Tibial nerve (tissue), 4 donors: ENCODE measurements at places on chromosomes 5 and 9. TPM values are rescaled to one million over a fixed set of nuclear protein-coding genes. Genes with fewer than 3 reads are reported as not detected.

The FGF10 gene
- total RNA-seq, result 9.2 TPM

The PLPP7 gene
- 14.4 TPM for total RNA-seq

The GPR150 gene
- 2.3 TPM for total RNA-seq

GRCh38 chr9:7534211-7534935 is 265.2 kb downstream of the DMAC1 start:
- no peak overlapping the region for H3K4me3 ChIP-seq
- H3K27ac ChIP-seq, result no peak overlapping the region
- DNase-seq, result no peak
- H3K27me3 ChIP-seq, result no peaks in the 10 kb centered on the region
- no peaks in the 10 kb centered on the region for H3K36me3 ChIP-seq
- no peaks in the 10 kb centered on the region for H3K4me1 ChIP-seq

DNA sequence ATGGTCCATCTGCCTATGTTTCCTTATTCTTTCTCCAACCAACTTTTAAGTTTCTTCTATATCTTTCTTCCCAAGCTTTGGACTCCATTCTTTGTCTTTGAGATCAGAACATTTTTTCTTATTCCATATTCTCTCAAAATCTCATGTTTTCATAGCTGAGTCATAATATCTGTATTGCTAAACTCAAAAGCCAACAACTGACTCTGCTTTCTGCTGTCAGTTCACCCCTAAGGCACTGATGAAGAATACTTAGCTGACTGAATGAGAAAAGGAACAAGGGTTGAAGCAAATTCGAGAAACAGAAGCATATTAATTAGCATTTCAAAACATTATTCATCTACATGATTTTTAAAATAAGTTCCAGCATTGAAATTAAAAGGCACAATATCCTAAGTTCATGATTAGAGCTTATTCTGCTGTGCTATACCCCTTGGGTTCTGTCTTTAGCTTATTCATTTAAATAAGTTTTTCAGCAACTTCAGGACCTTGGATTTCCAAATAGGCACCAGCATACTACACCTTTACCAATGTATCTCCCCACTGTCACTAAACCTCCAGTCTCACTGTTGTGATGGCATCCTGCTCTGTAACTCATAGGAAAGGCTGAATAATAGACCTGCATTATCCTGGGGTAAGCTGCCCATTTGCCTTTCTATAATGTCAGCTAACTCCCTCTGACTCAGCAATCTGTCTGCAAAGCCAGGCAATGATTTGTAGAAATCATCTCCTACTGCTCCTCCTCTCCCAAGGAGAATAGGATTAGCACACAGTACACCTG is 49.9 kb upstream of the C5orf46 start:
- H3K36me3 ChIP-seq, result no peaks in the 10 kb centered on the region
- H3K4me3 ChIP-seq, result no peak overlapping the region
- no peaks in the 10 kb centered on the region for H3K4me1 ChIP-seq
- no peak for DNase-seq

DNA sequence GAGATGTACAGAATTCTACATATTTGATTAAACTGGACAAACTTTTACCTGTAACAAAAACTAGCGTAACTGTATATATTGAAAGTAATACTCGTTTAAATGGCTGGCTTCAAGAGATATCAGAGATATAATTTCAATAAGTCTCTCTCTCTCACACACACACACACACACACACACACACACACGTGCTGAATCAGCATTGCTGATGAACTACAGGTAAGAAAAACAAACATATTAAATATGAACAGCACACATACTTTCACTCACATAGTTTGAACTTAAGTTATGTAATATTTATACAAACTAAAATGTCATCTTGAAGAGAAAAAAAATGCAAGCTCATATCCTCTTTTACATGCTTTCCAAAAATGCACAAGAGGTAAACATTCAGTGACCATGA is 145.4 kb downstream of the BNC2 start:
- H3K27me3 ChIP-seq, result no peaks in the 10 kb centered on the region
- H3K4me1 ChIP-seq, result peaks cover 6% of the 10 kb centered on the region
- peak overlapping the region; percentile 94 for H3K27ac ChIP-seq

DNA sequence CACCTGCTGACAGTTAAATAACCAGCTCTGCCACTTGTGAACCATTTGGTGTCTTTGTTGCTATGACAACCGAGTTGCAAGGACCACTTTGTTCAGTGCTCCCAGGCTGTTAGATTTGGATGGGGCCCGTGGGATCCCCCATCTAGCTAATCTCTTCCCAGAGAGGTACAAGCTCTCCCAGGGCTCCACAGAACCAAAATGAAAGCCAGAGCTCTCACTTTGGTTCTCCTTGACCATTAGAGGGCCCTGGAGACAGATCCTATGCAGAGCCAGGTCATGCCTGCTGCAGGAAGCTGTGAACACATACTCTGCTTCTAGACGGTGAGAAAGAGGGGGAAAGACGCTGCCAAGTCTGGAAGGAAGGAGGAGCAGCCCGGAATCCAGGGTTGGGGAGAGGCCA is 224.6 kb downstream of the GABBR2 start:
- H3K27ac ChIP-seq, result no peak overlapping the region
- H3K27me3 ChIP-seq, result no peaks in the 10 kb centered on the region
- H3K4me1 ChIP-seq, result no peaks in the 10 kb centered on the region

GRCh38 chr5:5011151-5011550 is 129.0 kb upstream of the ADAMTS16 start:
- no peak overlapping the region for H3K4me3 ChIP-seq

- DNase-seq, result no peak
- no peaks in the 10 kb centered on the region for H3K4me1 ChIP-seq
- H3K4me3 ChIP-seq, result no peak overlapping the region
- no peak overlapping the region for H3K27ac ChIP-seq
- no peaks in the 10 kb centered on the region for H3K36me3 ChIP-seq
These were observed 224.1 kb upstream of the ISL1 start for GRCh38 chr5:51159164-51159563.

GRCh38 chr5:154351566-154351965 is 94.2 kb upstream of the SAP30L start:
- no peaks in the 10 kb centered on the region for H3K27me3 ChIP-seq
- H3K36me3 ChIP-seq, result no peaks in the 10 kb centered on the region
- H3K4me3 ChIP-seq, result no peak overlapping the region

- no peaks in the 10 kb centered on the region for H3K27me3 ChIP-seq
- H3K27ac ChIP-seq, result no peak overlapping the region
- DNase-seq, result no peak
- H3K4me3 ChIP-seq, result no peak overlapping the region
- H3K4me1 ChIP-seq, result no peaks in the 10 kb centered on the region
- no peaks in the 10 kb centered on the region for H3K36me3 ChIP-seq
These were observed 12.0 kb downstream of the PSD2 start for GRCh38 chr5:139807647-139808030.

DNA sequence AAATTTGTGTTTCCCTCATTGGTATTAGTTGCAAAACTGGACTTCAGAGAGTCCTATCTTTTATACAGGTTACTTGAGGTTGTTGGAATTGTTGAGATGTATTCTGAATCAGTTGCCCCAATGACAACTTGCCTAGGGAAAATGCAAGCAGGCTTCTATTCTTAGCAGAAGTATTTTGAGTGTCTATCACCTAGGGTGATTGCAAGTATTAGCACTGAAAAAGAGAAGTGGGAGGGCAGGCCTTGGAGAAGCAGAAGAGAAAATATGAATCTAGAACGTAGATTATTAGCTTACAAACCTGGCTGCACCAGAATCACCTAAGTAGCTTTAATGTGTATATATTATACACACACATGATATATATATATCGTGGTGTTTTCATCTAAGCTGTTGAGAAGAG is 43.2 kb downstream of the ADAMTS12 start:
- no peaks in the 10 kb centered on the region for H3K36me3 ChIP-seq
- H3K4me1 ChIP-seq, result no peaks in the 10 kb centered on the region
- no peak overlapping the region for H3K27ac ChIP-seq
- no peak for DNase-seq
- H3K4me3 ChIP-seq, result no peak overlapping the region

DNA sequence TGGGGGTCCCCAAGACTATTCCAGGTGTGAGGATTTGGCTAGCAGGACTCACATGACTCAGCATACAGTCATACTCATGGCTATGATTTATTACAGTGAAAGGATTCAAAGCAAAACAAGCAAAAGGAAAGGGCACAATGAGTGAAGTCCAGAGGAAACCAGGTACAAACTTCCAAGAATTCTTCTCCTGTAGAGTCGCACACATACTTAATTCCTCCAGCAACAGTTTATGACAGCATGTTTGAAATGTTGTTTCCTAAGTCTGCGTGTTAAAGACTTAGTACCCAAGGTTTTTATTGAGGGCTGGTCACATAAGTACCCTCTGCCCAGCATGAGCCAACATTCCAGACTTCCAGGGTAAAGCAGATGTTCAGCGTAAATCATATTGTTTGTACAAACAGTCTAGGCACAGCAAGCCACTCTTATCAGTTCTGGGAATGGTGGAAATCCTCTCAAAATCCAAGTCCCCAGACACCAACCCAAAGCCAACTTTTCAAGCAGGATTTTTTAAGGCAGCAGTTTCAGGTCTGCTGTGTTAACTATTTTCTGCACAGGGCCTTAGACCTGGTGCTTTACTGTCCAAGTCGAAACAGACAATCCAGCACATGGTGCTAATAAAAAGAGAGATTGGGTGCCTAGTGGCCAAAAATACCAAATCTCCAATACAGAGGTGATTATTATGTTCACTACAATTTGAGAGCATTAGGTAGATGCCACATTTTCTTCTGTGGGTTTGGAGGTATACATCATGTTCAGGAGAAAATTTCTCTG is 18.6 kb upstream of the RICTOR start:
- no peak for DNase-seq
- no peak overlapping the region for H3K4me3 ChIP-seq
- H3K4me1 ChIP-seq, result no peaks in the 10 kb centered on the region
- no peaks in the 10 kb centered on the region for H3K27me3 ChIP-seq
- no peaks in the 10 kb centered on the region for H3K36me3 ChIP-seq

- no peaks in the 10 kb centered on the region for H3K27me3 ChIP-seq
- no peaks in the 10 kb centered on the region for H3K36me3 ChIP-seq
- no peak for DNase-seq
- no peaks in the 10 kb centered on the region for H3K4me1 ChIP-seq
- H3K4me3 ChIP-seq, result no peak overlapping the region
- H3K27ac ChIP-seq, result no peak overlapping the region
These were observed 12.9 kb upstream of the MOB3B start for GRCh38 chr9:27542508-27542907.

DNA sequence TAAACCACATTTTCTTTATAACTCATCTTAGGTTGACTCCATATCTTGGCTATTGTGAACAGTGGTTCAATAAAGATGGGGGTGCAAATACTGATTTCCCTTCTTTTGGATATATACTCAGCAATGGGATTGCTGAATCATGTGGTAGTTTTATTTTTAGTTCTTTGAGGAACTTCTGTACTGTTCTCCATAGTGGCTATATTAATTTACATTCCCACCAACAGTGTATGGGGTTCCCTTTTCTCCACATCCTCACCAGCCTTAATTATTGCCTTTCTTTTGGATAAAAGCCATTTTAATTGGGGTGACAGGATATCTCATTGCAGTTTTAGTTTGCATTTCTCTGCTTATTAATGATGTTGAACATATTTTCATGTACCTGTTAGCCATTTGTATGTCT is 107.7 kb upstream of the EQTN start:
- H3K4me3 ChIP-seq, result no peak overlapping the region
- DNase-seq, result no peak
- peaks cover 5% of the 10 kb centered on the region for H3K4me1 ChIP-seq
- H3K27me3 ChIP-seq, result no peaks in the 10 kb centered on the region
- H3K36me3 ChIP-seq, result no peaks in the 10 kb centered on the region
- no peak overlapping the region for H3K27ac ChIP-seq

- no peak overlapping the region for H3K27ac ChIP-seq
- no peak for DNase-seq
- no peaks in the 10 kb centered on the region for H3K27me3 ChIP-seq
- peaks cover 6% of the 10 kb centered on the region for H3K36me3 ChIP-seq
These were observed 26.1 kb downstream of the PWWP2A start for GRCh38 chr5:160092960-160093707.

GRCh38 chr5:31855134-31856040 is 216.5 kb downstream of the PDZD2 start:
- no peaks in the 10 kb centered on the region for H3K4me1 ChIP-seq
- peak; percentile 46 for DNase-seq
- H3K27me3 ChIP-seq, result no peaks in the 10 kb centered on the region
- peak overlapping the region; percentile 77 for H3K4me3 ChIP-seq
- H3K27ac ChIP-seq, result peak overlapping the region; percentile 92
- no peaks in the 10 kb centered on the region for H3K36me3 ChIP-seq

- no peak overlapping the region for H3K27ac ChIP-seq
- no peaks in the 10 kb centered on the region for H3K36me3 ChIP-seq
- no peaks in the 10 kb centered on the region for H3K4me1 ChIP-seq
- no peak for DNase-seq
- H3K4me3 ChIP-seq, result no peak overlapping the region
- no peaks in the 10 kb centered on the region for H3K27me3 ChIP-seq
These were observed 13.4 kb downstream of the ABLIM3 start for GRCh38 chr5:149154650-149155049.

GRCh38 chr9:116447934-116448333 is 239.2 kb upstream of the TRIM32 start:
- no peaks in the 10 kb centered on the region for H3K27me3 ChIP-seq
- no peaks in the 10 kb centered on the region for H3K36me3 ChIP-seq
- H3K4me1 ChIP-seq, result no peaks in the 10 kb centered on the region
- no peak overlapping the region for H3K4me3 ChIP-seq
- no peak for DNase-seq

GRCh38 chr5:136030956-136031611 is 2.3 kb downstream of the TGFBI start:
- H3K4me3 ChIP-seq, result no peak overlapping the region
- no peaks in the 10 kb centered on the region for H3K36me3 ChIP-seq
- no peak for DNase-seq

DNA sequence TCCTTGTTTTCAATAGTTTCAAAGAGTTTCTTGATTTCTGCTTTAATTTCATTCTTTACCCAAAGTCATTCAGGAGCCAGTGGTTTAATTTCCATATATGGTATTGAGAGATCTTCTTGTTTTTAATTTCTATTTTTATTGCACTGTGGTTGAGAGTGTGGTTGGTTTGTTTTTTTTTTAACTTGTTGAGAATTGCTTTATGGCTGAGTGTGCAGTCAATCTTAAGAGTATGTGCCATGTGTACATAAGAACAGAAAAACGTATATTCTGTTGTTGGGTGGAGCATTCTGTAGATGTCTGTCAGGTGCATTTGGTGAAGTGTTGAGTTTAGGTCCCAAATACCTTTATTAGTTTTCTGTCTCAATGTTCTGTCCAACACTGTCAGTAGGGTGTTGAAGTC is 26.7 kb upstream of the IPPK start:
- H3K4me1 ChIP-seq, result no peaks in the 10 kb centered on the region
- no peak overlapping the region for H3K27ac ChIP-seq
- no peak overlapping the region for H3K4me3 ChIP-seq
- no peaks in the 10 kb centered on the region for H3K27me3 ChIP-seq
- no peaks in the 10 kb centered on the region for H3K36me3 ChIP-seq
- DNase-seq, result no peak

GRCh38 chr9:117403403-117403811 is 11.4 kb downstream of the ASTN2 start:
- peak overlapping the region; percentile 42 for H3K27ac ChIP-seq
- no peak for DNase-seq
- H3K27me3 ChIP-seq, result no peaks in the 10 kb centered on the region
- H3K4me3 ChIP-seq, result no peak overlapping the region
- H3K4me1 ChIP-seq, result no peaks in the 10 kb centered on the region
- no peaks in the 10 kb centered on the region for H3K36me3 ChIP-seq

GRCh38 chr5:74424162-74424868 is 216.2 kb downstream of the ENC1 start:
- H3K4me1 ChIP-seq, result no peaks in the 10 kb centered on the region
- peak; percentile 71 for DNase-seq
